ENCODE measurements at places on chromosomes 2 and 18.

GRCh38 chr2:173884025-173884802 lies 81.0 kb downstream of the SP3 start:
- DNase-seq = peak; percentile 60

DNA sequence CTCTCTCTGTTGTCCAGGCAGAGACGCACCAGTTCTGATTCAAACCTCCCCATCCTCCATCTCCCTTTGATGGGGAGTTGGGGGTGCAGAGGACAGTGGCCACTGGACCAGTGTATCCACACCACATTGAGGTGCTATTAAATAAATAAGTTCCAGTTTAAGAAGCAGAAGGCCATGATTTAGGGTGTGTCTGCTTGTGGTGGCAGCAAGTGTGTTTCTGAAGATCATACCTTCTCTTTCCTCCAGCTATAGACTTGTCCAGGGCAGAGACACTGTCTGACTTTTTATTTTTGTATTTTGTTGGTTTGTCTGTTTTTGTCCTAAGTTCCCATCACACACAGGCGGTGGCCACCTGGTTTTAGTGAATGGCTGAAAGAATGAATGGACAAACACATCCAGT lies 16.5 kb upstream of the INO80C start:
- no peak for DNase-seq

DNA sequence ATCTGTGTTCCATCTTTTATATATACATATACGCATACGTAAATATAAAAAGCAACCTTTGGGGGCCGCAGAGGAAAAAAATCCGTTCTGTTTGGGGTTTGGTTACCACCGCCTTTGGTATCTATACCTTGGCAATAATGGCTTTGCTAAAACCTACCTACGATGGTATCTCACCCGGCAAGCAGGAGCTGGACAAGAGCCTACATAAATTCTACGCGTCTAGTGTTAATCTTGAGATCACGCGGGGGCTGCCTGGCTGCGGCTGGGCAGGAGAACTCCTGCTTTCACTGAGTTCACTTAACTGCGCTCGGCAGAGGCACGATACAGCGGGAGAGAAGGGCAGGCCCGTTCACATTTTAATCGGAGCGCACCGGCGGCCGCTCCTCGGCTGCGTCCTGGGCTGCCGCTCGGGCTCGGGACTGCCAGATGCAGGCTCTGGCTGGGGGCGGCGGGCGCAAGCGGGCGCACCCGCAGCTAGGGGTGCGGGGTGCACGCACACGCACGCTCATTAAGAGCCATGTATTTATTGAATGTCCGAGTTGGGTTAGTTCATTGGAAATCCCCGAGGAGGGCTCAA lies 1.7 kb upstream of the POU3F3 start:
- no peak for DNase-seq

DNA sequence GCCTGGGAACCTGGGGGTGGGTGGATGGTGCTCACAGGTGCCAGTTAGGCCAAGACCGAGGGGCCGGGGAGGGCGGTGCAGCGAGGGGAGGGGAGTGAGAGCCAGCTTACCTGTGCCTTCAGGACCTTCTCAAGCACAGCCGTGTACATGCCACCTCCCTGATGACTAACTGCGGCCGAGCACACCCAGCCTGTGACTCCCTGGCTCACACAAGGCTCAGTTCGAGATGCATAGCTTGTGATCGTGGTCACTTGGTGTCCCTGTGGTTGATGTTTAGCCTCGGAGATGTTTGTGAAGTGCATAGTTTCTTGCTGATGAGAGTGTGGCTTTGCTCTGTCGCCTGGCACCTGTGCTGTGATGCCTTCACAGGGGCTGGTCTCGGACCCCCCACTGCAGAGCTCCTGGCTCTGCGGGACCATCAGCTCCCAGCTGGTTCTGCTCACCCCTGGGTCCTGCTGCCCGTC lies 84.5 kb upstream of the ODC1 start:
- peak; percentile 41 for DNase-seq

GRCh38 chr2:75493230-75493629 lies 67.5 kb downstream of the EVA1A start:
- no peak for DNase-seq

- DNase-seq = no peak
These were observed 53.6 kb downstream of the CDK15 start for GRCh38 chr2:201859949-201860348.

- DNase-seq = no peak
These were observed 69.0 kb upstream of the OTOS start for GRCh38 chr2:240209493-240209892.

DNA sequence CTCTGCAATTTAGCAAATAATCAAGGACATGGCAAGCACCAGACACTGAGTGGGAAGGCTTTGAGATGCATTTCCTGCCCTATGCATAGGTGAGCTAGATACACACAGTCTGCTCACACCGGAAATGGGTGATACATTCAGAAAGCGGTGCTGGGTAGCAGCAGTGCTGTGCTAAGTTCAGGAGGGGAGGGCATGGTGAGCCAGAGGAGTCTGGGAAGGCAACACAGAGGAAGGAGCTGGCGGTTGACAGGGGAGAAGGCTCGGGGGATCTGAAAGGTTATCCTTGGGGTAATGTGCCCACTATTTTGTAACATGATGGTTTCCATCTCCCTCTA lies 57.4 kb upstream of the EPAS1 start:
- no peak for DNase-seq

DNA sequence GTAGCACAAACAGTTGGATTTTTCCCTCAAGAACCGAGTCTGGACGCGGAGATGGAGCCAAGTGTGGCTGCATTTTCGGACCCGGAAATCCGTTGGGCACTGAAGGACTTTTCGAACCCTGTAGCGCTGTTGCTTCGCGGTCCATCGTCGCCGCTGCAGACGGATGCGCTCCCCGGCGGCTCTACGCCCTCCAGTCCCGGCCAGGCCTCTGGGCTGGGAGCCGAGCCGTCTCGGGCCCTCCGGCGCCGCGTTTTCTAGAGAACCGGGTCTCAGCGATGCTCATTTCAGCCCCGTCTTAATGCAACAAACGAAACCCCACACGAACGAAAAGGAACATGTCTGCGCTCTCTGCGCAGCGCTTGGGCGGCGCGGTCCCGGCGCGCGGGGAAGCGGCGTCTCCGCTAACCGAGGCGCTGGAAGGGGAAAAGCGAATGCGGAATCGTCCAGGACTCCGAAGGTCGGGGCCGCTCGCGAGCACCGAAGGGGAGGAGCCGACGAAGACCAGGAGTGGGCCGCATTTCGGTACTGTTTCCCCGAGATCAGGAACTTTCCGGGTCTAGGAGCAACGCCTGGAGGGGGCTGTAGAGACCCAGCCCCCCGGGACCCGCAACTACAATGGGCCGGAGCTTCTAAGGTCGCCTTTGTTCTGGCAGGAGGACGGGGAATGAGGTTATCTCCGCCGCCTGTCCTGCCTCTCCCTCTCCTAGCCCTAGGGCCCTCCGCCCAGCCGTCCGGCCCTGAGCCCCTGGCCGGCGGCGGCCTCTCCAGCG lies 3.2 kb downstream of the EMX1 start:
- no peak for DNase-seq

All from A172 (cell line).